Mesenchymal stem cell (in vitro differentiated cells and primary cell): ENCODE measurements at places on chromosomes 12 and 14.
A peak's percentile ranks its signal among the peaks of the same experiment; 100 is the strongest.

GRCh38 chr12:130375296-130376287, 37.9 kb downstream of the PIWIL1 start:
- DNase-seq: no peak

DNA sequence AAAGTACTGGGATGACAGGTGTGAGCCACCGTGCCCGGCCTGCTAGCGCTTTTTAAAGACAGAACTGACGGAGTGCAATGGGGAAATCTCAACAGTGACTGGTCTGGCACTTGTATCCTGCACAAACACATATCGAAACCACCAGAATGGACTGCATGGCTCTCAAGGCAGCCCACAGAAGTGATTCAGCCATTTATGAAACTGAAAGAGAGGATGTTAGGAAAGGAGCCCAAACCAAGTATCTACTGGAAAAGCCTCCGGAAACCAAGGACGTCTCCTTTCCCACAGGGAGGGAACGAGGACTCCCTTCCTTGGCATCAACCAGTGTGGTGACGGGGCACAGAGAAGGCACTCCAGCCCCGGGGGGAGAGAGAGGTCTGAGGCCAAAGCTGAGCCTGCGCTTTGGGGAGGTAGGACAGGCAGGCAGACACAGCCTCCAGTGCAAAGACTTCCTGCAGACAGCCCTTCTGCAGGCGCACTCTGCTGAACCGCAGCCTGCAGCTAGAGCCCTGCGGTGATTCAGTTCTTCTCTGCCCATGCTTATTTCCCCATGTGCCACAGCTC, 16.5 kb downstream of the SLC15A4 start:
- DNase-seq: no peak

DNA sequence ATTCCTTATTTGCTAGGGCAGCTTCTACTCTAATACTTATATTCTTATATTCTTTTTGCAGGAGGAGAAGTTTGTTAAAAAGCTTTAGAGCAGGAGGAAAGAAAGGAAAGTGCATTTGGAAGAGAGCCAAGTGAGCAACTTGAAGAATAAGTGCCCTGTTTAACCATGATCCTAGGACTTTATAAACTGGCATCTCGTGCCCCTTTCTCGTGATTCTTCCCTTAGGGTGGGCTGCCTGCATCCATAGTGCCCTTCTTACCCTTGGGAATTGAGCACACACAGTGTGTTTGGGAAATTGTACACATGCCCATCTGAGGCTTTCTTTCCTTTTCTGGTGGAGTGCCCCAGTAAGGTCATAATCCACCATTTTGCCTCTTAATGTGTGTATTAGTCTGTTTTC, 141.9 kb downstream of the NUBPL start:
- DNase-seq: no peak

DNA sequence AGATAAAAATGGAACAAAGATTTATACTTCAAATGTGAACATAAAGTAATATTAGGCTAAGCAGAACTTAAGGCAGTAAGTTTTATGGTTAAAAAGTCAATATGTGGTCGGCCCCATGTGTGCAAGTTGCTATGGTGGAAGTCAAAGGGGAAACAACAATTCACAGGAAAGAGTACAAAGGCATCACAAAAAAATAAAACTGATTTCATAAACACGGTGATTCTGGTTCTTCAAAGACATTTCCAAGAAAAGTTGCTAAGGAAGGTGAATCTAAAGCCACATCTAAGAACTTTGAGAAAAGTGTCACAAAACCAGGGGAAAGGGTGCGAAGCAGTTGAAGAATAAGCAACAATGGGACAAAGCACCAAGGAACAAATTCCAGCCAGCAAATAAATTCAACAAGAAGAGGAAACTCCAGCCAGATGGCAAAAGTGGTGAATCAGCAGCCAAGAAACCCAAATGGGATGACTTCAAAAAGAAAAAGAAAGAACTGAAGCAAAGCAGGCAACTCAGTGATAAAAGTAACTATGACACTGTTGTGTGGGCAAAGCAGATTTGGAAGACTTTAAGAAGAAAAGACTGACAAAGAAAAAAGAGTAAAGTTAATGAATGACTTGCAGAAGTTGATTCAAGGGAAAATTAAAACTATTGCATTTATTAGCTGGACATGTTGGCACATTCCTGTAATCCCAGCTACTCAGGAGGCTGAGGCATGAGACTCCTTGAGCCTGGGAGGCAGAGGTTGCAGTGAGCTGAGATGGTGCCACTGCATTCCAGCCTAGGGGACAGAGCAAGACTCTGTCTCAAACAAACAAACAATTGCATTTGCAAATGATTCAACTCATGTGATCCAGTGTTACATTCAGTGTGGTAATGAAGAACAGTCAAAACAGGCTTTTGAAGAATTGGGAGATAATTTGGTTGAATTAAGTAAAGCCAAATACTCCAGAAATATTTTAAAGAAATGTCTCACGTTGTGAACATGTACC, 19.5 kb downstream of the PTGDR start:
- DNase-seq: peak; percentile 18

DNA sequence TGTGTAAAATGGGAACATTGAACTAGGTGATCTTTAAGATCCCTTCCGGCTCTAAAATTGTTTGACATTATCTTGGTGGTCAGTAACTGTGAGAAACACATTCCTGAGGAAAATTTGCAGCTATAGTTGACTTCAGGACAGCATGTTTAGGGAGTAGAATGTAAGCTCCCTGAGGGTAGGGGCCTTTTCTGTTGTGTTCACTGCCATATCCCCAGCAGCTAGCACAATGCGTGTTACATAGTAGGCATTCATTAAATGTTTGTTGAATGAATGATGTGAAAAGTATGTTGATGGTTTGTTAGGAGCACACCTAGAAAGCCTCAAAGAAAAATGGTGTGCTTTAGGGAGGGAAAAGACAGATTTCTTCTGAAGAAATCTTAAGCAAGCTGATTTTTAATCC, 38.5 kb upstream of the KCNMB4 start:
- no peak for DNase-seq

GRCh38 chr14:78135450-78135891, 34.7 kb upstream of the NRXN3 start:
- DNase-seq: no peak

DNA sequence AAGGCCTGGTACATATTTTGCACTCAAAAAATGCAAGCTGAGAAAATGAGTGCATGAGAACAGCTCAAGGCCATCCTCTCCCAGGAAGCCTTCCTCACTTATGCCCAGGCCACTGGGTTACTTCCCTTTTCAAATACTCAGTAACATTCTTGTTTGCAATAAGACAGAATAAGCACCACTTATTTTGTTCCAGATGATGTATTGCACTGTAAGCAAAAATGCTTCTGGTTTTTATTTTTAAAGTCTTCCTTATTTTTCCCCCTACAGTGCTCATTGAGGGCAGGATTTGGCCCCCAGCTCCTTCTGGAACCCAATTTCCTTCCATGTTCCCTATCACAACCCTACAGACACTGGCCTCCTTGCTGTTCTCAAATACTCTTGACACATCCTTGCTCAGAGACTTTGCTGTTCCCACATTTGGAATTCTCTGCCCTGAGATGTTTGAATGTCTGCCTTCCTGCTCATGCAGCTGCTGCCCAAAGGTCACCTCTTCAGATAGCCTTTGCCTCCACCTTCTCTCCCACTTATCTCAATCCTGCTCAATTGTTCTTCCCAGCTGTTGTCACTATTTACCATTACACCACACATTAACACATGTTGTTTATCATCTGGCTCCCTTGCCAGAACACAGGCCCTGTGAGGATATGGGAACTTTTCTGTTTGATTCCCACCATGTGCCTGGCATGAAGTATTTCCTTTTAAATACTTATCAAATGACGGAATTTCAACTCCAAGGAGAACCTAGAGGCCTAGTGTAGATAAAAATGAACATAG, 49.9 kb downstream of the IFNG start:
- DNase-seq: no peak

GRCh38 chr14:53622447-53622846, 334.2 kb downstream of the BMP4 start:
- no peak for DNase-seq
